CD4-positive, alpha-beta T cell treated with Interleukin-21 for 1 hour (primary cell): ENCODE measurements at places on chromosomes 1 and 21.

DNA sequence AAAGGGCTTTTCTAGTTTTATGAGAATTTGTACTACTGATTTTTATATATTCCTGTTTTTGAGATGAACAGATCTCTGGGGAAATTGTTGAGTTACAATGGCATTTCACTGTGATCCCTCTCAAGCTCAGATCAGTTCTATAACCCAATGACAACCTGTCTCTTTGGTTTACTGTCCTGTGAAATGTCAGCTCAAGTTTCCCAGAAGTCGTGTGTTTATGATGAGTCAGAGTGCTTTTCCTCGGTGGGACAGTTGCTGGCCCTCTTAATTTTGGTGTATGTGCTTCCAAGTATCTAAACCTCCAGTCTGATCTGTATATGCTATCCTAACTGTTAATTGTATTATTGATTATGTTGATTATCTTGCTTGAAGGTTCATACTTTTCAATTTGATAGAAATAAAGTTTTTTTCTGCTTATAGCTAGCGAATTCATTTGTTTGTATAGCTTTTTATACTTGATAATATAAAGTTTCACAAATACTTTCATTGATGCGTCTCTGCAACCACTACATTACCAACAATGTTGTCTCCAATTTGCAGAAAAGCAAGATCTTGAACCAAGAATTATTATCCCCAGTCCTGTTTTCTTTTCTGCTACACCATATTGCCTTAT is 77.5 kb upstream of the DNAJC6 start:
- DNase-seq = no peak

DNA sequence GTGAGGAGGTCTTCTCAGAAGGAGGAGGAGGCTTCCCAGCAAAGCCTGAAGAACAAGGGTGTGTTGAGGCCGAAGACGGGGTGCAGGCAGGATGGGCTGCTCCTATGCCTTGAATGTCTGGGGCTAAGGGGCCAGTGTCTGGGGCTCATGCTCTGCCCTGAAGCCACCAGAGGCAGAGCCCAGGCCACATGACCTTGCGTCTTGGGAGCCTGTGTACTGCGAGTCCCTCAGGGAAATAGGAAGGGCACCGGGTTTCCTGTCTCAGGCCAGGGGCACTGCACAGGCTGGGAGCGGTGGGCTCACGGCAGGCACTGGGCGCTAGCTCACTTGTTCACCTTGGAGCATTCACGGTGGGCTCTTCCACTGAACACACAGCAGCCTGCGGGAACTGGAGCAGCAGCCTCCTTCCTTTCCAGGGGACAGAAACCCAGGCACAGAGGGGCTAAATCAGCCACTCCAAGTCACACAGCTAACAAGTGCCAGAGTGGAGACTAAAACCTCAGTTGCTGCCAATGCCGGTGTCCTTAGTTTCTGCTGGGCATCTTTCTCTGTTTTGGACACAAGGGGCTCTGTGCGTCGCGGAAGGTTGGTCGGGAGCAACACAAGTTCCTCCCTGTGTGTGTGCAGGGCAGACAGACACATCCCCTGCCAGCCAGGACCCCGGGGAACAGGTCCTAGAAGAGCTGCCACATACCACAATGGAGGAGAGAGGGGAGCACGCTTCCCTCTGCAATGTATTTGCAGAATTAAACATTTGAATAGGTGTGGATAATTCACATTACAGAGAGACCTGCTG is 104.8 kb upstream of the C1orf174 start:
- no peak for DNase-seq

DNA sequence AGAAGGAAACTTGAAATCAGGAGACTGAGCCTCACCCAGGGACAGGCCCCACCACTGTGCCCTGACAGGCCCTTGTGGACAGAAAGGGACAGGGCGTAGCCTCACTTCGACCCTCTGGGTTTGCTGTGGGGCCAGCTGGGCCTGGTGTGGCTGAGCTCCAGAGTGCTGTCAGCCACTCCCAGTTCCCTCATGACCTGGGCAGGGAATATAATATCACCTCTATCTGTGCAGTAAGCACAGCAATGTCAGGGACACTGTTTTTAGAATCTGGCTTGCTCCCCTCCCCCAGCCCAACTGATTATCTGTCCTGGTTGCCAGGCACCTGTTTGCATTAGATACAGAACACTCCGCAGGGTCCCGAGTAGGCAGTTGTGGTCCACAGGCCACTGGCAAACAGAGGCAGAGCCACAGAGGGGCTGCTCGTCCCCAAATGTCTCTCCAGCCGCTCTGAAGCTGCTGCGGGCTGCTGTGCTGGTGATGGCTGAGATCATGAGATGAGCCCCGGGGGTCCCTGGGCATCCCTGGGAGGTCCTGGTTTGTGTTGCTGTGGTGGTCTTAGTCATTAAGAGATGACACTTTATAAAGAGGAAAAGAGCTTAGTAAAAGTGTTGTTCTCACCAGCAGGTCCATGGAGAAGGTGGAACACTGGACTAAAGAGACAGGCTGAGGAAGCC is 51.6 kb downstream of the ETS2 start:
- no peak for DNase-seq

GRCh38 chr21:45545691-45546531 is 3.7 kb upstream of the SLC19A1 start:
- no peak for DNase-seq

DNA sequence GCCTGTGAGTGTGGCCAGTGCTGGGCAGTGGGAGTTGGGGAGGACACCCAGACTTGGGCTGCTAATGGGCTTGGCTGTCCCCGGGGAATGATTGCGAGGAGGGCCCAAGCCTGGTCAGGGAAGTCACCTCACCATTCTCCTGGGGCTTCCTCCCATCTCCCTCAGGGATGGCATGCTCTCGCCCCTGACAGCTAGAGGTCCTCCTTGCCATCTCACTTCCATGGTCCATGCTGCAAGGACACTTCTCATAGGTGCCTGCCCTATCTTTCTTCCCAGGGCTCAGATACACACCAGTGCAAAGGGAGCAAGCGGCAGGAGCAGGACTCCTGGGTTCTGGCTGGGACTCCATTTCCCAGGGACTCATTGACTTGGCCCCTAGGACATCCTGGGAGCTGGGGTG is 4.1 kb downstream of the NTRK1 start:
- no peak for DNase-seq
